ENCODE measurements at places on chromosomes 6 and 20.

DNA sequence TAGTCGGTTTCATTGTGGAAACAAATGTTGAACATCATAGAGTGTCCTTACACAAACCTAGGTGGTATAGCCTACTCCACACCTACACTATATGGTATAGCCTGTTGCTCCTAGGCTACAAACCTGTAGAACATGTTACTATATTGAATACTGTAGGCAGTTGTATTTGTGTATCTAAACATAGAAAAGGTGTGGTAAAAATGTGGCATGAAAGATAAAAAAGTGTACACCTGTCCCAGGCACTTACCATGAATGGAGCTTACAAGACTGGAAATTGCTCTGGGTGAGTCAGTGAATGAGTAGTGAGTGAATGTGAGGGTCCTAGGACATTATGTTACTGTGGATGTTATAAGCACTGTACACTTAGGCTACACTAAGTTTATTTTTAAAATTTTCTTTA is 103.0 kb downstream of the ZFAND3 start:
- DNase-seq = no peak

DNA sequence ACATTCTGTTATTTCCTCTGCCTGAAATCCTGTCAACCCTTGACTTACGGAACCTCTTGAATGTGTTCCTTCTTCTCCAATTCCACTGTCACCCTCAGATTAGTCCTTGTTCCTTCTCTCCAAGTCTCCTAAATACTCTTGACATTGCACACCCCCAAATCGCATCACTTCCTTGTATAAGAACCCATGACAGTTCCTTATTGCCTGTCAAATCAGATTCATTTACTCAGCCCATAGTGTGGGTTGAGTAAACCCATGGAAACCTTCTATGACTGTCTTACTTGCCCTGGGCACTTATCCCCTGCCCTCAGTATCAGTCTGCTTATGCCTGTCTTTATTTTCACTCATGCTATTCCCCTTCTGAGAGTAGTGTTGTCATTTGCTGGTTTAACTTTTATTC is 40.5 kb downstream of the ARMC2 start:
- no peak for DNase-seq

DNA sequence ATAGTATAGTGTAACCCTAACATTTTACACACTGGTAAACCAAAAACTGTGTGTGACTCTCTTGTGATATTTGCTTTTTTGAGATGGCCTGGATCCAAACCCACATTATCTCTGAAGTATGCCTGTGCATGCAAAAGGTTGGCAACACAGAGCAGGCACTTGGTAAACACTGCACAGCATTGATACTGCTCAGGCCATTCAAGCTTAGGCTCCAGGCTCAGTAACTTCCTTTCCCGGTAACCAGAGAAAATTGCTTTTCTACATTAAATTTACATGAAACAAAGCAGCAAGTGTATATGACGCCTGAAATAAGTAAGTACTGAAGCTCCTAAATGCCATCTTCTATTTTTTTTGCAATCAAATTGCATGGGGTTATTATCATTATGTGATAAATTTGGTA is 205.7 kb downstream of the EPM2A start:
- no peak for DNase-seq

DNA sequence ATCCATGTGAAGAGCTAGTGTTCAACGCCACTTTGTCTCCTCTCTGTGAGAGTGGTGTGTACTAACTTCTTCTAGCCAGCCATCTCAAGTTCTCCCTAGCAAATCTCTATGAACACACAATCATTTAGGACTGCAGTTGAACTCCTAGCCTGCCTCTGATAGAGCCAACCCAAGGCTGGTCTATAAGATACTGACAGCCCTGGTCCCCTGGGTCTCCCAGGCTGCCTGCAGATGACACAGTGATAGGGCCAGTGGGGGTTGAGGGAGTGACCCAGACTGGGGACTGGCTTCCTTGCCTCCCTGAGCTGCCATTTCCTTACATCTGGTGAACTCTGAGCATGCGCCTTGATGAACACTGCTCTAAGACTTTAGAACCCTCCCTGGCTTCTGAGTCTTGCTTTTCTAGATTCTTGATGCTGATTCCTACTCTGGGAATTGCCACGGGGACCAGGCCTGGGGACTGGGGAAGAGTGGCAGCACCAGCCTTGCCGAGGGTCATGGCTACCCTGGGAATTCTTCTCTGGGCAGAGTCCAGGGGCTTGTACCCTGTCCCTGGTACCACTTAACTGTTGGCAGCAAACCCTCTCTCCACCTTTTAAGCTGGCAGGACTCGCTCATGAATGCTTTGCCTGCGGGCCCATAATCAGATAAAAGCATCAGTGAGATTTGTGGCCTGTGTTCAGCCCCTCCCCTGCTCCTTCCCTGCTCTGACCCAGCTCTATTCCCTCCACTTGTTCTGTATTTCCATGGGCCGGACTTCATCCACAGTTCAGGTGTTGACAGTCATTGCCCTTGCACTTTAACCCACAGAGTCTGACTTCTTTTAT is 130.8 kb upstream of the CHD6 start:
- DNase-seq = no peak

DNA sequence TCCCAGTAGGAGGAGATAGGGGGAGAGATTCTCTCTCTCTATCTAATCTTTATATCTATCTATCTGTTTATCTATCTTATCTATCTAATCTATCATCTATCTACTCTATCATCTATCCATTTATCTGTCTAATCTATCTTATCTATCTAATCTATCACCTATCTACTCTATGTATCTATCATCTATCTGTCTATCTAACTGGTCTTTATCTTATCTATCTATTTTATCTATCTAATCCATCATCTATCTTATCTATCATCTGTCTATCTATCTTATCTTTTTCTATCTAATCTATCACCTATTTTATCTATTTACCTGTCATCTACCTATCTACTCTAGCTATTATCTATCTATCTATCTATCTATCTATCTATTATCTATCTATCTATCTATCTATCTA is 109.4 kb downstream of the FNDC1 start:
- no peak for DNase-seq

GRCh38 chr6:124470803-124471202 is 491.4 kb upstream of the RNF217 start:
- no peak for DNase-seq

- DNase-seq = no peak
These were observed 18.5 kb downstream of the DST start for GRCh38 chr6:56624046-56624727.

DNA sequence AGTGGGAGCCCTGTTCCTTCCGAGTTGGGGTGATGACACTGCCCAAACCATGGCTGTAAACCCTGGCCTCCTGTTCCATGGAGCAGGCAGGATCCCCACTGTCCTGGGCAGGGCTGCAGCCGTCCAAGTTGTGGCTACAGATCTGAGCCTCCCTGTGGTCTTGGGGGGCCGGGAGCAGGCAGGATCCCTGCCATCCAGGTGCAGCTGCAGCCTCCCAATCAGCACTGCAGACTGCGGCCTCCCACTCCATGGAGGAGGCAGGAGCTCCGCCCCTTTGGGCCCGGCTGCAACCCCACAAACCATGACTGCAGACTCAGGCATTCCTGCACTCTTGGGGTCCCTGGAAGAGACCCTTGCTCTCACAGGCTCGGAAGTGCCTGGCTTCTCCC is 872.1 kb upstream of the GJE1 start:
- no peak for DNase-seq

GRCh38 chr20:1856424-1856823 is 38.8 kb upstream of the SIRPA start:
- no peak for DNase-seq

DNA sequence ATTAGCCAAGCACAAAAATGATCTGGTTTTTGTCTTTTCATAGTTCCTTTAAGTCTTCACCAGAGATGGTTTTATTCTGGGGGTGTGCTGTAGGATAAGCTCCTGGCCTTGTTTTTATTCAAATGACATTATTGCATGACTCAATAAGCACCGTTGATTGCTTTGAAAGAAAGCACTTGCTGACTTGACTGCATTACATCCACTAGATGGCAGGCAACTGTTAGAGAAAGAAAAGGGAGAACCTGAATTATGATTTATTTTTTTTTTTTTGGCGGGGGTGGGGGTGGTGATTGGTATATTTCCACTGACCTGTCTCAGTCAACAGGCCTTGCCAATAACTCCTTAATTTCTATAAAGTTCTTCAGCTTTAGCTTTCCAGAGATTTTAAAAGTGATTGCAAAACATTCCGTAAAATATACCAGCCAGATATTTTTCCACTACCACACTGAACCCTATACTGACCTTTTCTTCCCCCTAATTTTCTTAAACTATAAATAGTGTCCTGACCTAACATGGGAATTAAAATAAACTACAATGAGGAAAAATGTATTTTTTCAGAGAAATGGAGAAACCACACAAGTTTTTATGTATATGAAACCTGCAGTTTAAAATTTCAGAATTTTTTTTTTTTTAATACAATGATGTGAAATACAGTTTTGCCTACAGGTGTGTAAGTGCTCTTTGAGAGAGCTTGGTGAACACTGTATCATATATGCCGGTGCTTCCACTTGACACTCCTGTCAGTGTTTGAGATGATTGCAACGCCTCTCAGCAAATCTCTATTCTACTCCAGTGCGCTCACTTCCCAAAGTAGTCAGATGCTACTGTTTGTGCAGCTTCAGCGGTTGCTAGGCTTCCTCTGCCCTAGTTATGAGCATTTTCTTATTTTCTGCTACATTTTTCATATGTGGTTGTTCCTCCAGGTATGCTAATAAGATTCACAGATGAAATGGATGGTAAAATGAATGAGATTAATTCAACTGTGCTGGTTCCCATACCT is 274.3 kb downstream of the CD109 start:
- DNase-seq = no peak

- DNase-seq = no peak
These were observed 123.6 kb upstream of the LRFN2 start for GRCh38 chr6:40710626-40711330.

GRCh38 chr6:107318100-107318736 is 141.1 kb downstream of the PDSS2 start:
- DNase-seq = no peak

- no peak for DNase-seq
These were observed 6.0 kb upstream of the DNAAF9 start for GRCh38 chr20:3413393-3413889.

DNA sequence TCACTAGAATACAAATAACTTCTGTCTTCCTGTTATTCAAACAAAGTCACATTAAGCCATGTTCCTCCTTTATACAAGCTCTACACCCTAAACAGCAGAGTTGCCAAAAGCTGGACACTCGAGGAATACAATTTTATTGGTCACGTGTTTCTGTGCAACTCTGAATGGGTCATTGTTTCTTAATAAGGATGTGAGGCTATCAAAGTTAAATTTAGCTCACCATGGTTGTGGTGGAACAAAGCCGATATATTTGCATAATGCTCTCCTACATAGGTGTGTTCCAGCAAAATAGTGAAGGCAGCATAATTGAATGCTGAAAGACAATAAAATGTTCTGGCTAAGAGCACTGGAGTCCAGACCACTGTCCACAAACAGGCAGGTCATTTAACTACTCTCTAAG is 36.9 kb upstream of the CD2AP start:
- no peak for DNase-seq

DNA sequence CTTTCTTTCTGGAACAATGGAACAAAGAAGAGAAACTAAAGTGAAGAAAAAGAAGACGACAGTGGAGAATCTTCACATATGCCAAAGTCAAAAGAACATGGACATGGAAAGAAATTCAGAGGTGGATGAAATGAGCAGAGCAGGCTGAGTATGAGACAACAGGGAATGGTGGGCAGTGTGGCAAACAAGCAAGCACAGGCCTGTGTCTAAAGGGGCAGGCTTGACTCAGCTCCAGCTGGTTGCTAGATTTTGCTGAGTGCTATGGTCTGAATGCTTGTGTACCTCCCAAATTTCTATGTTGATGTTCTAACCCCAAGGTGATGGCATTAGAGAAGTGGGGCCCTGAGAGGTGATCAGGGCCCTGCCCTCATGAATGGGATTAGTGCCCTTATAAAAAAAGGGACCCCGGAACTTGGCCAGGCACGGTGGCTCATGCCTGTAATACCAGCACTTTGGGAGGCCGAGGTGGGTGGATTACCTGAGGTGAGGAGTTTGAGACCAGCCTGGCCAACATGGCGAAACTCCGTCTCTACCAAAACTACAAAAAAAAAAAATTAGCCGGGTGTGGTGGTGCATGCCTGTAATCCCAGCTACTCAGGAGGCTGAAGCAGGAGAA is 49.6 kb downstream of the ZMYND8 start:
- DNase-seq = no peak

DNA sequence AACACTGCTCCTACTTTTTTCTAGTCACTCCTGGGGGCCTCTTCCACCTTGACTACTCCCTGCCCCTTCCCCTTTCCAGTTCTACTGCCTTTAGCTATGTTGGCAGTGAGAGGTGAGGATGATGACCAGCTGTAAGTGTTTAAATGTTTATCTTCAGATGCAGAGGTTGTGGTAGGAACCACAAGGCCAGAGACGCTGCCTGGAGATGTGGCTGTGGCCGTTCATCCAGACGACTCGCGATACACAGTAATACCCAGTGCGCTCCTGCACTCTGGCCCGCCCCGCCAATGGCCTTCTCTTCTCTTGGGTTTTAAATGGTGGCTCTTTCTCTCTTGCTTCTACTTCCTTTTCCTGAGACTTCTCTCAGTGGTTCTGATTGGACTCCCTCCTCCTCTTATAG is 4.6 kb downstream of the VARS2 start:
- DNase-seq = no peak

DNA sequence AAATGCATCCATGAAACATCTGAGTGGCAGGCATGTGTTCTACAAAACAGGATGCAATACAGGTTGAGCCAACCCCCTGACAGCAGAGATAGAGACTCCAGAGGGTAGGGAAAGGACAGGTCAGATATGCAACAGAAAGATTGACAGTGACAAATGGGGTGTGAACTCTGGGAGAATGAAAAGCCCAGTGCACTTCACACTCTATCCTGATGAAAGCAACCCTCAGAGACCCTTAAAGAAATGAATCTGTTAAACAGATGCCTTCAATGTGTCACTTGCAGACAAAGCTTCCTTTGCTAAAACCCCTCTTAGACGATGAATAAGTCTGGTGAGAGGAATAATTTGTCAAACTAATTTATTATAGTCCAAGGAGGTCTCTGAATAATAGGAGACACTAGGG is 89.9 kb downstream of the RFPL4B start:
- DNase-seq = no peak

DNA sequence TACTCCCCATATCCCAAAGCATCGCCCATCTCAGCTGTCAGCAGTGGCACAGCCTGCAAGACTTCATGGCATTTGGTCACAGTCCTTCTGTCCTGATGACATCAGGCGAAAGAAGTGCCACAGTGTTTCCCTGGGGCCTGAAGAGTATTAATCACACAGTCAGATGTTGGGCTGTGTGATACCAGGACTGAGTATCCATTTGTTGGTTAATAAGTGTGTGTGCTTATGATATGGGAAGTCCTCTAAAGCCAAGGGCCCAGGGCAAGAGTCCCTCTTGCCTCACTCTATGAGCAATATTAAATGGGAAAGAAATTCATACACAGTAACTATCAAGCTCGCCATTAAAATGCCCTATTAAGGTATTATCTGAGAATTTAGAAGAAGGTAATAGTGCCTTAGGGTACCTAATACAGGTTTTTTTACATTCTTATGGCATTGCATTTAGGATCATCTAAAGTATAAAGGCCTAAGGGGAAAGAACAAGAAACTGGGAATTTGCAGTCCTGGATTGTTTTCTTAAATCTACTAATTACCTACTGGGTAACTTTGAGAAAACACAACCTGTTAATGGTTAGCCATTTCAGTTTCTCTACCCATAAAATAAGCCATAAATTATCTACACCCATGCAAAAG is 204.1 kb upstream of the PREP start:
- DNase-seq = no peak
